Smooth muscle cell of the brain vasculature (primary cell): ENCODE measurements at places on chromosomes 6 and 20.

- no peak for DNase-seq
These were observed 44.1 kb upstream of the ADGRF1 start for GRCh38 chr6:47086051-47086770.

DNA sequence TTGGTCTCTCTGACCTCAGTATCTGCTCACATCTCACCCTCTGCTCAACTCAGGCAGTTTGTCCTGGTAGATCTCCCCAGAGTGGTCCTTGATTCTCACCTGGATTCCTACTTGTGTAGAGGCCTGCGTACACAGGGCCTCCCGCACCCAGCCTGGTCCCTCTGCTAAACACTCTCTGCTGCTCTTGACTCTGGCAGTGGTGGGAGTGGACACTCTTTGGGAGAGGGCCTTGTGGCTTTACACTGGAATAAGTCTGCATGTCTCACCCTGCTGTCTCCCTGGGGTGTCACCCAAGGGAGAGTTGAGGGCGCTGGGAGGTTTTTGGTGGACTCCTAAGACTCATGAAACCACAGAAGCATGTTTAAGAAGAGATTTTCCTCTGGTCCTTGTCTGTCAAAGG, 57.3 kb upstream of the ECI2 start:
- DNase-seq = no peak

- no peak for DNase-seq
These were observed 30.5 kb downstream of the MCM8 start for GRCh38 chr20:5980720-5981538.

GRCh38 chr6:73823832-73824231, 127.8 kb downstream of the CD109 start:
- no peak for DNase-seq

DNA sequence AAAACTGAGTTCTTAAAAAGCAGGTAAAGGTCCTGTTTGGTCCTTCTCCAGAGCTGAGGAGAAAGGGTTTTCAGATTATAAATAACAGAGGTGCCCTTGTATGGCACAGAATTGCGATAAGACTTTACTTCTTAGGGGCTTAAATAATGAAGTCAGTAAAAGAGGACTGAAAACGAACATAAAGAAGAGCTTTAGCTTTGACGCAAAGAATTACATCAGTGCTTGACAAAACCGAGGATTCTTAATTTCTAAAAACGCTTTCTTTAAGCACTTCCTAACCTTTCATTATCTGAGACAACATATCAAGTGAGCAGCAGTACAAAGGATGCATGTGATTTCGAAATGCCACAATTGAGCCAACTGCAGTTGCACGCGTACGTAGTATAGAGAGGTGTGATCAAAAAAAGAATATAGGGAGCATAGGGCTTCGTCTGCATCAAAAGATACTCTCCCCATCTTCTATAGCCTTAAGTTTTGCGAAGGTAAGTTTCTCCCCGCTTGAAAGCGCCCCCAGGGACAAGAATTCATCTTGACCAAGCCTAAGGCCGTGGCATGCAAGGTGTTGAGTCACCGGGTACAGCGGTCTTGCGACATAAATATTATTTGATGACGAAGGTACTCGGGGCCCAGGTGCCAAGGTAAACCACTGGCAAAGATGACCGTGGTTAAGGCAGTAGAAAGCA, 778 bp upstream of the LOC128125822 start:
- no peak for DNase-seq

GRCh38 chr6:139882234-139882633, 507.8 kb upstream of the CITED2 start:
- no peak for DNase-seq

DNA sequence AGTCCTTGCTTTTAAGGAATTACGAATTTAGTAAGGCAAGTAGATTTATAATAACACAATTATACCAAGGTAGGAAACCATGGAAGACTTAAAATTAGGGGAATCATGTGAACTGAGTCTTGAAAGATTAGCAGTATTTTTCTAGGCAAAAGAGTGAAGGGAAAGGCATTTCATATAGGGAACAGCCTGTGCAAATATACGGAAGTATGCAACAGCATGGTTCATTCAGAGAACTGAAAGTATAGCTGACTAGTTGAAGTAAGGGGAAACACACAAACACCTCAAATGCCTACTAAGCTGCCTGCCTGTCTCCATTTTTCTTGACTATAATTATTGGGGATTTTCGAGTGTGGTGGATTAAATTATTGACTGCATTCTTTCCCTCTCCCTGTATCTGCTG, 39.0 kb upstream of the ECHDC1 start:
- DNase-seq = no peak

DNA sequence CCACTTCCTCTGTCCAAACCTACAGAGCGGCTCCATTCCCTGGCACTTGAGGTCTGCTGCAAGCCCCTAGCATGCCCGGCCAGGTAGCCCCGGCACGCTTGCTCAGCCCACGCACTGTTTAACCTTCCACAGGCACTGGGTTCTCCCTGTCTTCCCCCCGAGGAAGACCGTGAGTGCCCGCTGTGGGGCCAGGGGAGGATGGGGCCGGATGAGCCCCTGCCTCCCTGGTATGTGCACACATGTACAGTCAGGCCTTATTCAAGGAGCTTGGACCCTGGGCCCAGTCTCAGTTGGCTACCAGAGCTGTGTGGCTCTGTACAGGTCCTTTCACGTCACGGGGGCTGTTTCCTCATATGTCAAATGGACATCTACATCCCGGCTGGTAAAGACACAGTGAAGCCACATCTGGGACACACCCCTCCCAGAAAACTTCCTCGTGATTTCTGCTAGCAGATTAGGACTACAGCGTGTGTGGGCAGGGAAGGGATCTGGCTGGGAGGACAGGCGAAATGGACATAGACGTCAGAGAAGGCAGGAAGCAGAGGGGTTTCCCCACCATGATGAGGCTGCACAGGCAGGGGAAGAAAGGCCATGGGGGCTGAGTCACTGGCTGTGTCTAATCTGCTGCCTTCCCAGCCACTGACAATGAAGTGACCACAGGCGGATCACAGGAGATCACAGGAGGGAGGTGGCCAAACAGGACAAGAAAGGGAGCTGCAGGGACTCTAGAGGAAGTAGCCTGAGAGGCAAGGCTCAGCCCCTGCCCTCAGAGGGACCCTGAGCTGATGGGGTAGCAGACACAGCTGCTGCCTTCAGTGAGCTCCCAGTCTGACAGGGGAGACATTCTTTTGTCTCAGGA, 62.9 kb downstream of the MRPL14 start:
- no peak for DNase-seq

GRCh38 chr6:68633972-68634725, 933 bp upstream of the ADGRB3 start:
- no peak for DNase-seq

DNA sequence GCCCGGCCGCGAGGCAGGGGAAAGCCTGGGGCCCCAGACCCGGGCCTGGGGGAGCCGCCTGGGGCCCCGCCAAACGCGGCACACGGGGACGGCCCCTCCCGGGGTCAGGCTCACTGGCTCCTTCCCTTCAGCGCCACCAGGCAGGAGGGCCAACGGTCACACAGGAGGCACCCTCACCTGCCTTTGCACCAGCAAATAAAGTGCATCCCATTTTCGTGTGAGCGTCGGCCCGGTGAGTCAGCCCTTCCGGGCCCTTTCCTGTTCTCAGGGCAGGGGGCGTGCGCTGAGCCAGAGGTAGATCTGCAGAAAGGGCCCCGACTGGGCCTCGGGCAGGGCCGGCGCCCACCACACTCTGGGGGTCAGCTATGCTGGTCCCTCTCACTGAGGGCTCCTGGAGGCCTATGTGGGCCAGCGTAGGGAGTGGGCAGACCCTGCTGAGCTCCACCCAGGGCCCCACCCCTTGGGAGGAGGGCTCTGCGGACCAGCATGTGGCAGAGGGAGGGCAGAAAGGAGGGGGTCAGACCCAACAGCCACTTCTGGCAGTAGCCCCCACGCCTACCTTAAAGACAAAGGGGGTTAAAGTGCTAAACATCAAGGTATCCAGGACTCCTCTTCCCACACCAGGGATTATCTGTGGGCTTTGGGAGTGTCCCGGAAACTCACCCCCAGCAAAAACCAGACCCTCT, 931 bp upstream of the UCKL1 start:
- no peak for DNase-seq

DNA sequence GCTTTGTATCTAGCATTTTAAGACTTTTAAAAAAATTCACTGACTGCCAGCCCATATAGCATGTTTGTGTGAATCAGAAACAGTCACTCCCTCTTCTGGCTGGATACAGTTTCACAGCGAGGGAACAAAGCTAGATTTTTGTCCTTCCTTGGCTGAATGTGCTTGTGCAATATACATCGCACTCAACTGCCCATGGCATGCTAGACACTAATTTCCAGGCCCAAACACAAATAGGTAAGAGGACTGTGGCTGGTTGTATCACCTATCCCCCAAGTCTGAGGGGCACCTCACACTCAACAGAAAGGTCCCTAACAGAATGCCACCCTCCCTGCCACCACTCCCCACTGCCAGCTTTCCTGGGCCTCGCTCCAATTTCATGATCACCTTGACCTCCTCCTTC, 16.2 kb upstream of the BLCAP start:
- DNase-seq = no peak

GRCh38 chr6:170181338-170181690, 109.6 kb downstream of the DLL1 start:
- no peak for DNase-seq

- no peak for DNase-seq
These were observed 77.3 kb downstream of the GRM4 start for GRCh38 chr6:34068462-34069044.
